HEK293T (cell line): ENCODE measurements at places on chromosomes 5 and 9.

DNA sequence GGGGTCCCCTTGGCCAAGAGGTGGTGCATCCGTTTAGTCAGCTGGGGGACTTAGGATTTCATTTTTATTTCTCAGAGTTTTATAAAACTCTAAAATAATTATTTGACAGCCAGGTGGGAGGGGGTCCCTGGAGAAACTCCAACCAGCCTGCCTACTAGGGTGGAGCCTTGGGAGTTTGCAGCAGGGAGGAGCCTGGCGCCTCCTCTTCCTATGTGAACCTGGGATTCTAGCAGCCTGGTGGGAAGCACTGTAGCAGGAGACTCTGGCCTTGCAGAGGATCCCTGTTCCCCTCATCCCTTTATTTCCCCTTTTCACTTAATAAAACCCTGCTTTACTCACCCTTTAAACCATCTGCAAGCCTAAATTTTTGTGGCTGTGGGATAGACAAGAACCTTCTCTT lies 50.8 kb downstream of the FXN start:
- DNase-seq = no peak

GRCh38 chr5:139282197-139282557 lies 11.4 kb upstream of the MATR3 start:
- DNase-seq = no peak

GRCh38 chr5:66440202-66440680 lies 156.0 kb upstream of the MAST4 start:
- no peak for DNase-seq

DNA sequence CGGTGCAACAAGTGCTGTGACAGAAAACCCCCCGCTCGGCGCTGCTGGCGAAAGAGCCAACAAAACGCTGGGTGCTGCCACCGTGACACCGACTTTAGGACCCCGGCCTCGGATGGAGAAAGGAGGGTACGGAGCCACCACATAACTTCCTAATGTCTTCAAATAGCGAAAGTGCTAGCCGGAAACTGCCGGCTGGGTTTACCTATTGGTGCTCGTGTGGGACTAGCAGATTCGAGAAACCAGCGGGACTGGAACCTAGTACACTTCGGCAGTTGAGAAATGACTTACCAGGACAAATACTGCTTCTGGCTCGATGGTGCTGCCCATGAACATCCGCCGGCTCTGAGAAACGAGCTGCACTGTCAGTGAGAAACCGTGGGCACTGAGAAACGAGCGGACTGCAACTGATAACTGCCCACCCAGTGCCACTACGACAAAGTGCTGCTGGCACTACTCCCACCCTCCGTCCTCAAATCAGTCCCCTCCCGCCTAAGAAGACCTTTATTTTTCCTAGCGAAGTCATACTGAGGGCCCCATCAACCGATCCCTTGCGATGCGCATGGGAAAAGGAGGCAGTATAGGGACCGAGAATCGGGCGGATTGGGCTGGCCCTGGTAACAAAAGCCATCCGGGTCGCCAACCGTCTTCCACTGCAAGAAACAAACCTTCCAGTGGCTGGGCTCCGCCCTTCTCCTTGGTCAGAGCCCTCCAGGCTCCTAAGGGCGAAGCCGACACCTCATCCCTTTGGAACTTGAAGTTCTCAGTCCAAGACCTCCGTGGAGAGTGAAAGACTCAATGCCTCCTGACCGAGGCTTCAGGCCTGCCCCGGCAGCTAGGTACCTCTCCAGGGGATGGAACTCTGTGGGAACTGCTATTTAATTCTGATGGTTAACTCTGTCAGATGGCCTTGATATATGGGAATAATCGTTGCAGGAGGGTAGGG lies 27.0 kb upstream of the ANXA2R start:
- DNase-seq = peak; percentile 41

DNA sequence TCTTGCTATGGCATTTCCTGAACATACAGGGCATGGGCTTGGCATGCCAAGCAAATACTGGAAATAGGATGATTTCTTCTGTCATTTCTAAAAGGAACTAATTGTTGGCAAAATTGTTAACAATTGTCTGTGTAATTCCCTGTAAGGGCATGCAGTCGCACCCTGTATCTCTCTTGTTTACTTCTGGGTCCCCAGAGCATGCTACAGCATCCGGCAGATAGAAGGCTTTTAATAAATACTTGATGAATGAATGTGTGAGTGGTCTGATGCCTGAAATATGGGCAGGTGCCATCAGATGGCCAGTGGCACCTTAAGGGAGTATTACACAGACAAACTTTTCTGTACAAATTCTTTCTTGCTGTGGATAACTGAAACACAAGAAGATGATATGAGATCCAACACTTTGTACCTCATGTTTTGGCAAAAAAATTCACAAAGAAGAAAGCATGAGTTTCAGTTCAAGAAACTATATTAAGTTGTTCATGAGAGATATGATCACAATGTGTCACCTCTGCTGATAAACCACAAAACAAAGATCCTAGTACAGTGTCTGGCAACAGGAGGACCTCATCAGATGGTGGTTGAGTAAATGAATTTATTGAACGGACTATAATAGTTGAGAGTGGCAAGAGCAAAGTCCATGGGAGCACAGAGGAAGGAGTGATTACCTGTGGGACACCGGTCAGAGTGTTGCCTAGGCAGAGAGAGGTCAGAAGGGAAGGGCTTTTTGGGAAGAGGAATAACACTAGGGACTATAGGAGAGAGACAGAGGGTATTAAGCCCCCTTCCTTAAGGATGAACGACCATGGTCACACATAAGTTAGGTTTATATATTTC lies 194.2 kb downstream of the ATP10B start:
- no peak for DNase-seq

DNA sequence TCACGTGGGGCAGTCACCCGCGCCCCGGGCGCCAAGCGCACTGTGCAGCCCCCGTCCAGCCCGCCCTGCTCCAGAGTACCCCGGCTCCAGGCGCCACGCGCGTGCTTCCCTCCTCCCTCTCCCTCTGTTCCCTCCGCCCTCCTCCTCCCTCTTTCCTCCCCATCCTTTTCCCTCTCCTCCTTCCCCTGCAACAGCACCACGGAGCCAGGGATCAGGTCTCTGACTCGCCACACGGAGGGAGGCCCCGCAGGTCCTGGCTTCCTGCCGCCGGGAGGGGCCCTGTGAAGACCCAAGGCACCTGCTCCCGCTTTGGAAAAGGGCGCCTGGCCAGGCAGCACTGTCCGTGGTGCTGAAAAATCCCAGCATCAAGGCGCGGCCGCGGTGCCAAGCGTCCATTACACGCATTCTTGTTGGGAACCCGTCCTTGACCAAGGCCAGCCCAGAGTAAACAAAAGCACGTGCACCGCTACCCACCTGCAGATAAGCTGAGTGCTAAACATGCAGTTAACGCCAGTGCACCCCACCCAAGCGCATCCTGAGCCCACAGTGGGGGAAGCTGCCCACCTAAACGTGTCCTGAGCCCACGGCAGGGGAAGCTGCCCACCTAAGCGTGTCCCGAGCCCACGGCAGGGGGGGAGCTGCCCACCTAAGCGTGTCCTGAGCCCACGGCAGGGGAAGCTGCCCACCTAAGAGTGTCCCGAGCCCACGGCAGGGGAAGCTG lies 21.7 kb downstream of the SLC6A18 start:
- peak; percentile 65 for DNase-seq

GRCh38 chr5:145483212-145483611 lies 351.9 kb downstream of the PRELID2 start:
- no peak for DNase-seq

- no peak for DNase-seq
Observed at GRCh38 chr9:101087426-101087825, 58.9 kb downstream of the PLPPR1 start.

DNA sequence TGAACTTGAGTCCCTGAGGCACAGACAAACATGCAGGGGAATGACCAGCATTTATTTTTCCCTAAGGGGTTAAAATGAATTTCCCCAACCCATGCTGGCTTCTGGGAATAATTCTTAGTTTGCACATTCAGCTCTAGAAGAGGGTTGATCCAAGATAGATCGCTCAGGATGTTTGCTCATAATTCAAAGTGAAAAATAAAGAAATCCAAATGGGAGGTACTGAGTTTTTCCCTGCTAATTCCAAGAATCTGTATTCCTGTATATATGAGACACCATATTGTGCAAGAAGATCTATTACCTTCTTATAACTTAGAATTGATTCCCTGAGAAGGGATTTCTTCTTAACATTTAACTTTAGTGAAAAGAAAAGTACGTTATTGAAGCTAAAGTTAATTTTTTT lies 96.2 kb downstream of the VCAN start:
- no peak for DNase-seq

- no peak for DNase-seq
Observed at GRCh38 chr5:35294976-35295375, 64.7 kb upstream of the PRLR start.

DNA sequence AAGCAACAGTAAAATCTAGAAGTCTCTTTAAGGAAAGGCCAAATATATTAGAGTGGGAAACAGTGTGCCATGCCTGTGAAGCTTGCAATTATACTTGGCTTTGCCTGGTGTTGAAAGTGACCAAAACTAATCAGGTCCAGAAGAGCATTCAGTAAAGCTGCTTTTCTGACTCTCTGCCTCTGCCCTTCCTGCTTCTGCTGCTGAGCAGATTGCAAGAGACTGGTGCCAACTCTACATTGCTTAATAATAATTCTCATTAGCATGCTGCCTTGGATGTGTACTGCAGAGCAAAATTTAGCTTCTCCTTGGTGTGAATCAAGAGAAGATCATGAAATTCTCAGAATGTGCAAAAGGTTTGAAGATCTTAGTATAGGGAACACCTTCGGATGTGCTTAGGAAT lies 120.4 kb upstream of the RFX3 start:
- no peak for DNase-seq

- DNase-seq = peak; percentile 17
Observed at GRCh38 chr9:77944556-77945243, 86.9 kb downstream of the GNAQ start.

- no peak for DNase-seq
Observed at GRCh38 chr9:136697821-136698526, 10.7 kb upstream of the AGPAT2 start.

DNA sequence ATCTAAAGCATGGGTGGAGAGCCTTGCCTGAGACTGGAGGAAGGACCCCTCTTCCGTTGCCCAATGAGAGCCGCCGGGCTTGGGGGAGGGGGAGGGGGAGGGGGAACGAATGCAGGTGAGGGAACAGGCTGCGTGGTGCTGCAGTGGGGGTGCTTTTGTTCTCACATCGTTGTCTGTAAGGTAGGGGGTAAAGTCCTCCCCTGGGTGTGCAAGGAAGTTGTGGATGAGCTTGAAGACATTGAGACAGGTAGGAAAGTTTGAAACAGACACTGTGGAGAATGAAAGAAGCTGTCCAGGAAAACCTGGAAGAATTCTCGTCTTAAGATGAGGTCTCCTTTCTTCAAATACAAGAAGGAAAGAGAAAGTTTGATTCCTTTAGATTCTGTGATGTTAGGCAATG lies 94.1 kb upstream of the LIFR start:
- no peak for DNase-seq

GRCh38 chr5:75948438-75948837 lies 134.7 kb upstream of the SV2C start:
- no peak for DNase-seq

GRCh38 chr9:100084128-100084453 lies 14.7 kb downstream of the ERP44 start:
- DNase-seq = no peak

DNA sequence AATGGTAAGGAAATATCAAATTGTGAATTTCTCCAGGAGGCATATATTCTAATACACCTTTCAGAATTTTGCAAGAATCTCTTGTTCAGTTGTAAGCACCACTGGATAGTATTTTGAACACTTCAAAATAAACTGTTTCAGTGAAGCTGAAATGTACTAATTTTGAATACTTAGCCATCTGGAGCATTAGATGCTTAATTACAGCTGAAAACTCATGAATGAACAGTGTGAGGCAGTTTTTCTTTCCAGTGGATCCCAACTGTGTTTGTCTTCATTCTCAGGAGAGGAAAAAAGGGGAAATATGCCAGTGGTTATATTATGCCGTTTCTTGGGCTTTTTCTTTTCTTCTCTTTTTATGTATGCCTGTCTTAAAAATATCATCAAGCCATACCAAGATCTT lies 306.0 kb upstream of the SEMA6A start:
- DNase-seq = no peak

DNA sequence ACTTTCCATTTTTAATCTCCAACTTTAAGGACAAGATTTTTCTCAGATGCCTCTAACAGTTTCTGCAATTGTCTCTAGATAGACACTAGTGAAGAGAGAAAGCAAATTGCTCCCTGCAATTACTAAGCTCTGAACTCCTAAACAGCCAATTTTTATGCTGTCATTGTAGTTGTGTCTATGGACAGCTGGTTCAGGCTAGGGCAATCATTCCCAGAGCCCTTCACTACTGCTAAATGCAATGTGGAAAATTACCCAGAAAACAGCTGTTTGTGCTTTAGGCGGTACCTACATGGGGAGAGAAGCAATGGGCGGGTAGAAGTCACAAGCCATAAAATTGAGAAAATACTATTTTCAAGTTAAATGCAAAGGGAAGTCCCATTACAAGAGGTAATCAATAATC lies 211.6 kb downstream of the SPOCK1 start:
- no peak for DNase-seq

- DNase-seq = peak; percentile 36
Observed at GRCh38 chr5:178642351-178642909, 15.6 kb upstream of the CLK4 start.

DNA sequence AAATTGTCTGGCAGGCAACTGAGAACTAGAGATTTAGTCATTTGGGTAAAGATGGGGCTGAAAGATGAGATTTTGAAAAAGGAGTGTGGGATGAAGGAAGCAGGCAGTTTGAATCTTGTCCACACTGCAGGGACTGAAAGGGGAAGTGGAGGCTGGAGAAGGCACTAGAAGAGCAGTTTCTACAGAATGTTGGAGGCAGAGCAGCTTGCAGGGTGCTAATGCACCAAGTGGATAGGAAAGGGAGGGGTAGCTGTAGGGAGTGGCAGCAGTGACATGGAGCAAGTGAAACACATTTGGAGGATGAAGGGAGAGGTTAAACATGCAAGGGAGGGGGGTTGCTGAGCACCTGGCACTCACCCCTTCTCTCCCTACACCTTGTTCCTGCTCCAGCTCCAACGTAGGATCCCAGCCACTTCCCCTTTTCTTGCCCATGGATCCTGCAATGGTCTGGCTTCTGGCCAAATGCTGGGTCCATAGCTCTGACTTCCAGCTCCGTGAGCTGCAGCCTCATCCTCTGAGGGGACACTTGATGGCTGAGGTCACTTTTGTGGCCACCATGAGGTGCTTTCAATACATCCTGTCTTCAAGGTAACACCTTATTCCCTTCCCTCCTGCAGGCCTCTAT lies 30.0 kb upstream of the FGD3 start:
- no peak for DNase-seq

- DNase-seq = peak; percentile 66
Observed at GRCh38 chr5:172901012-172901780, 58.0 kb upstream of the RPL26L1 start.

- DNase-seq = no peak
Observed at GRCh38 chr9:130183133-130183762, 11.0 kb downstream of the NCS1 start.

DNA sequence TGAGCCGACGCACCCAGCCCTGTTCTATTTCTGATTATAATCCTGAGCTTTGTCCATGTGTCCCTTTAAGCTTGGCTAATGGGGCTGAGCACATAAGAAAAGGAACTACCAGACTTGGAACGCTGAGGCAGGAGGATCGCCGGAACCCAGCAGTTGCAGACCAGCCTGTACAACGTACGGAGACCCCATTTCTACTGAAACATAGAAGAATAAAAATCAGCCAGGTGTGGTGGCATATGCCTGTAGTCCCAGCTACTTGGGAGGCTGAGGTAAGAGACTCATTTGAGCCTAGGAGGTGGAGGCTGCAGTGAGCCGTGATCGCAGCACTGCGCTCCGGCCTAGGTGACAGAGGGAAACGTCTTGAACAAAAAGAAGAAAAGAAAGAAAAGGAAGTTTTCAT lies 22.3 kb downstream of the TRIM7 start:
- DNase-seq = no peak
